T-helper 2 cell (primary cell): ENCODE measurements at places on chromosomes 11 and 22.

DNA sequence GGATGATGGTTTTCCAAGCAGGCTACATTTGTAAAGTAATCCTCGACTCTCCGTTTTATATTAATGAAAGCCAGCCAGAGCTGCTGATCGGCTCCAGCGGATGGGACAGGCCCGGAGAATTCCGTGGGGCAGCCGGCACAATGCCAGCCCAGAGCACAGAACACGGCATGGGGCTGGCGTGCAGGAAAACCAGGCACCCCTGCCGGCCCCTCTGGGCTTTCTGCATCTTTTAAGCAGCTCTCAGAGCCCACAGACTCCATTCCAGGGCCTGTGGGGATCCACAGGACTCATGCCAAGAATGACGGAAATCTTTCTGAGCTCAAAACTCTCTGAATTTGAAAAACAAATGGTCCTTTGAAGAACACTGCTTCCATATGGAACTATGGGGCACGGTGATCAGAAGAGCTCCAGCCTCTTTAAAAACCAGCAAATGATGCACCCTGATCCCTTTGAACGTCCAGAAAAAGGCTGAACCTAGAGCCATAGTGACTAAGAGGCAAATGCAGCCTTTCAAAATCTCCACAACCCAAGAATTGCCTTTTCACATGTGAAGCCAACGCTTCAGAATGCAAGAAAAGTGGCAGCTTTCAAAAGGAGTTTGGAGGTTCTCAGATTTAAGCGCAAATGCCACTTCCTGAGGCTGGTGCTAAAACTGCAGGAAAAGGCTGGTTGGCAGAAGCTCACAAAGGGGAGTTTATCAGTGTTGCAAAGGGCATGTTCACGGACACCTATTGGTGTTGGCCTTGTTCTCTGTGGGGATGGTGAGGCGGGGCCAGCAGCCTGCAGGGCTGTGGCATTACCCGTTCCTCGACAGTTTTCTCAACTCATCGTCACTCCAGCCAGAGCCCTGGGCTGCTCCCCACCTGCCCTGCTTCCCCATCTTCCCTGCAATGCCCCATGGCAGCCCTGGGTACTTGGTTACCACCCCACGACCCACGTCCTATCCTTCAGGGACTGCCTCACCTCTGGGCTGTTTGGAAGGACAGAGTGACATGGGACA lies 212.5 kb downstream of the CTTN start:
- no peak for DNase-seq

DNA sequence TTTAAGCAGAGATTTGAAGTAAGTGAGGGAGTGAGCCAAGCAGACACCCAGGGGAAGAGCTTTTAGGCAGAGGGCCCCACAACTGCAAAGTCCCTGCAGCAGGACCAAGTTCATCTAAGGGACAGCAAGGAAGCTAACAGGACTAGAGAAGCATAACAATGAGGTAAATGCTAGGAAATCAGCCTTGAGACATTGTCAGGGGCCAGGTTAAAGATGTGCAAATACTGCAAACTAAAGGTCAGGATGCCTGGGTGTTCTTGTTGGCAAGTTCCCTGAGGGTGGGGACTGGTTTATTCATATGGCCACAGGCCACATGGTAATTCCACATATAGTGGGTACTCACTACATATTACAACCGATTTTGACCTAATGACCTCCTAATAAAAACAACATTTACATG lies 399.2 kb upstream of the NARS2 start:
- no peak for DNase-seq

- no peak for DNase-seq
Measured at GRCh38 chr22:41528132-41528766, 16.0 kb downstream of the POLR3H start.

- no peak for DNase-seq
Measured at GRCh38 chr22:43831561-43832392, 19.7 kb upstream of the EFCAB6 start.

DNA sequence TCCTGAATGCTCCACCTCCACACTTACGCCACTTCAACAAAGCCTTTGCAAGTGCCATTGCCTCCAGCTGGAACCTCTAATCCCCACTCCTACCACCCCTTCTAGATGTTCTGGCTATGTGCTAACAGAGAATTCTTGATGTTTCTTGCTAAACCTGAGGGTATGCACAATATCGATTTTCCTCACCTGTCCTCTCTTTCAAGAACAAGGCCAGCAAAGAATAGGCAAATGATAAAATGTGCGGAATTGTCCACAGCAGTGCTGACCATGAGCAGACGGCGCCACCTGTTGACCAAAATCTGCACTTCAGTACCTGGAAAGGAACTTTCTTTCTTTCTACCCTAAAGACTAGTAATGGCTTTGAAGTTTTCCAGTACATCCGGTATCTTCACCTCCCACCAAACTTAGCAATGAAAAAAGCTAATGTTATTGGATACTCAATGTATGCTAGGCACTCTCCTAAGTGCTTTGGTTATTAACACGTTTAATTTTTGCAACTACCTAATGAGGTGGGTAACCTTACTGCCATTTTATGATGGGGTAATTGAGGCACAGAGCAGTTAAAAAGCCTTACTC lies 3.4 kb downstream of the TIMM10 start:
- DNase-seq = peak; percentile 42

DNA sequence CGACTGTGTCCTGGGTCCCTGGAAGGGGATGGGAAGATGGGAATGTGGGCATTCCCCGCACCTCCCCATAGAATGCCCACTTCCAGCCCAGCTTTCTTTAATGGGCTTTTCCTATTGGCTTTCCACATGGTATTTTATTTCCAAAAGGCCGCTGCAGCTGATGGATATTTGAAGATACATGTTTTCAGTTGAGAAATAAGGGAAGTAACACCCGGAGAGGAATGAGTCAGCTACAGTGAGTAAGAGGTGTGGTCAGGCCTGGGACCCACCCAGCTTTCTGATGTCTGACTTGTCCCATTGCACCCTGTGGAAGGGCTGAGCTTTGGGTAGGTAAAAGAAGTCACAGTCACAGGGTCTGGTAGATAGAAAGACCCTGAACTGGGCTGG lies 476.9 kb downstream of the MIAT start:
- peak; percentile 20 for DNase-seq

DNA sequence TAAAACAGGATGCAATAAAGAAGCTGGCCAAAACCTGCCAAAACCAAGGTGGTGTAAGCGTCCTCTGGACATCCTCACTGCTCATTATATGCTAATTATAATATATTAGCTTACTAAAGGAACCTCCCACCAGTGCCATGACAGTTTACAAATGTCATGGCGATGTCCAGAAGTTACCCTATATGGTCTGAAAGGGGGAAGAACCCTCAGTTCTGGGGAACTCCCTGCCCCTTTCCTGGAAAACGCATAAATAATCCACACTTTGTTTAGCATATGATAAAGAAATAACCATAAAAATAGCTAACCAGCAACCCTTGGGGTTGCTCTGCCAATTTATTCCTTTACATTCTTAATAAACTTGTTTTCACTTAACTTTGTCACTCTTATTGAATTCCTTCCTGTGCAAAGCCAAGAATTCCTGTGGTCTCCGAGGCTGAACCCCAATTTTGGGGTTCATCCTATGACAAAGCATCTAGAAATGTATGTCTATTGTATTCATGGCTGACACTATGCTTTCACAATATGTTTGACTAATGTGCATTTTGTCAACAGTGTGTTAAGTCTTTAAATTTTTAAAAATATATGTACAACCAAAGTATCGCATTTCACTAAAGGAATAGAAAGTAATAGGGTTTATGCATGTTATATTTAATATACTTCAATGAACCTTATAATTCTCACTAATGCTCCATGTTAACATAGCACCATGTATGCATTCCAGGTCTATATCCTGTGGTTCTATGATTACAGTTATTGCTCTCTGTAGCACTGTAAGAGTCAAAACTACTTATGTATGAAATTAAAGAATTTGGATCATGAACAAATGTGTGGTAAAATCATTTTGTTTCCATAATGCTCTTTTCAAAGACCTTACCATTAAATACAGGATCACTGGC lies 25.1 kb downstream of the LGR4 start:
- DNase-seq = no peak

GRCh38 chr22:29141078-29141688 lies 64.5 kb upstream of the EMID1 start:
- DNase-seq = no peak

GRCh38 chr11:76667856-76668255 lies 2.7 kb downstream of the LRRC32 start:
- no peak for DNase-seq

- no peak for DNase-seq
Measured at GRCh38 chr11:2143799-2144543, 4.8 kb upstream of the IGF2 start.

DNA sequence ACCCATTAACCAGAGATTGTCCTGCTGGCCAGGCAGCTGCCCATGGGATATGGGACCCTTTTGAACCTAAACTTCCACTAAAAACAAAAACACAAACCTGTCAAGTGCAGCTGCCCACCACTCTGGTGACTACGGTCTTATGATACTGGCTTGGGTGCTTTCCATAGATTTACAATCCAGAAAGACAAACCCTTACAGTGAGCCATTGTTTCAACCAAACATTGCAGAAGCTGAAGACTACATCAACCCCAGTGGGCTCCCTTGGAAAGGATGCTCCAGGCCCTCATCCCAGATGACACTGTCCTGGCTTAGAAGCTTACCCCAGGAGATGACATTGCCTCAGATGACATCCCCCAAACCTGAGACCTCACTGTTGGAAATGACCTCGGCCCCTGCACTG lies 56.9 kb upstream of the WNT11 start:
- no peak for DNase-seq

- DNase-seq = no peak
Measured at GRCh38 chr22:48736593-48737460, 1090.8 kb downstream of the BRD1 start.
